ENCODE measurements at places on chromosomes 2 and 18.

GRCh38 chr2:217098435-217098834 lies 238.6 kb upstream of the TNP1 start:
- DNase-seq = no peak

DNA sequence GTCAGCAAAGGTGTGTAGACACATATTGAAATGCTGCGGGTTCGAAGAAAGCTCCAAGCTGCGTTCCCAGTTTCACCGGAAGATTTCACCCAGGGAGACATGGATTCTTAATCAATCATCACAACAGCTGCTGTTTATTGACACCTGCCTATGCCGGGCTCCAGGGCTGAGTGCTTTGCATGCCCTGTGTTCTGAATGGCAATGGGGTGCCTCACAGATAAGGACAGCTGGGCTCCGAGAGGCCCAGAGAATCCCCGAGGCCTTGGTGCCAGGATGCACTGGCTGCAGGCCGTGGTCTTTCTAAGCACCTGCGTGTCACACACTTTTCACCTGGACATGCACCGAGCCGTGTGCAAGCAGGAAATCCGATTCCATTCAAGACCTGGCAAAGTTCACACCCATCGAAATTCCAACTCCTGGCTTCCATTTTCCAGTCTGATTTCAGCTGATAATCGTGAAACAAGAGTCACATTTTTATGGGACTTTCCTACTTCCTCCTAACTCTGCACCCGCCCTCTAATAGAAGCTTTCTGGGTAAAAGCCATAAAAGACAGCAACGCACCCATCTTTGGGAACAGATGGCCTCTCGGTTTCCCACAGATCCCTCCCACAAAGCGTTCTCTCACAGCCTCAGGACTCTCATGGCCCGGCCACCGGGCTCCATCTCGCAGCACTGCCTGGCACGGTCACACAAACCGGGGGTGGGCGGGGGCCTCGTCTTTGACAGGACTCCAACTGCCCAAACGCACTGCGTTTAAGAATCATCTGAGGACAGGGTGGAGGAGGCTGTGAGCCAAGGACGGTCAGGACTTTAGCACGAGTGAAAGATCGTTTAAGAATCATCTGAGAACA lies 245.6 kb upstream of the SALL3 start:
- DNase-seq = no peak

DNA sequence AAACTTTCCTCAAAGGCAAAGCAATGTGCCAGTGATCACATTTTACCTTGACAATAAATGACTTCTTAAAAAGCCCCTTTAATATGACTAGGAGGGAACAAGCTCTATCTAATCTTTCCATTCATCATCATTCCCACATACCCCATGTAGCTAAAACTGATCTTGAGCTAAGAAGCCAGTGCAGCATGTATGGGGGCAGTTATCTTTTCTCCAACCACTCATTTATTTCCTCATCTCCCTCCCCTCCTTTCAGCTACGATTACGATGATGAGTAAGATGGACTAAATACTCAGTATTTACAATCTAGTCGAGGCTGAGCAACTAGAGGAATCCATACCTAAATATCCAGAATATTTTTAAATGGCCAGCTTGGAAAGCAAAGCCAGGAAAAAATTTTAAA lies 35.5 kb downstream of the PNO1 start:
- peak; percentile 34 for DNase-seq

DNA sequence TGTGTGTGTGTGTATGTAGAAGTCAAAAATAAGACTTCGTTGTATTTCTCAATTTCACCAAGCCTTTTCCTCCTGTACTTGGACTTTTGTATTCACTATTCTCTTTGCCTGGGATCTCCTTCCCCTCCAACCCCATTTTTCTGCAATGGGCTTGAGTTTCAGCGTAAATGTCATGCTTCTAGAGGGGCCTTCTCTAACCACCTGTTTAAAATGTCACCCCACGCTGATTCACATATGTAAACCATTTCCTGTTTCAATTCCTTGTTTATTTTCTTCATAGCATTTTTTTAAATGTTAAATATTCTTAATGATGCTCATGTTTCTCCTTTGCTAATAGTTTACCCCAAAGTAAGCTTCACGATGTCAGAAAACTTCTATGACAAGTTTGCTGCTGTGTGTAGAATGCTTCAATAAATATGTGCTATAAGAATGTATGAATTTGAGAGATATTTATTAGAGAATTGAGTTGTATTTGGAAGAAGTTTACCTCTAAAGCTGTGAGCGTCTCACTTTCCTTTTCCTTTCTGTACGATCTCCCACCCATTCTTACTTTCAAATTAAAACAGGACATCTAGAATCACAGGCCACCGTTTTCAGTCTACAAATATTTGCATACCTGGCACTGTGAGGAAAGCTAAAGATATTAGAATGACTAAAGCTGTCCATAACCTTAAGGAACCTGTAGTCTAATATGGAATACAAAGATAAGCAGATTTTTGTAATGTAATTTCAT lies 762.4 kb downstream of the LRRTM4 start:
- no peak for DNase-seq

DNA sequence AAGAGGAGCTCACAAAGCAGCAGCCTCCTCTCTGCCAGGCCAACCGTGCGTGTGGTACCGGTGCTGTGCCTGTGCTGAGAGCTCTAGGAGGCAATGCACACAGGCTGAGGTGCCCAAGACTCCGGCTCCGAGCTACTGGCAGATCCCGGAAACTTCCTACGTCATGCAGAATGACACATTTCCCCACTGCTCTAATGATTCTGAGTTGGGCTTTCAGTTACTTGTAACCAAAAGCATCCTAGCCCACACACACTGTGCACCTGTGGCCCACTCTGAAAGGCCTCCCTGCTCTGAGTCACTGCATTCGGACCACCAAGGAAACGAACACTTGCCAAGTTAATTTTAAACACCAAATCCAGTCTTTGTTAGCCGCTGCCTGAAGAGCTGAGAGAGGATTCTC lies 9.3 kb upstream of the RNU4ATAC start:
- DNase-seq = no peak

GRCh38 chr2:201925056-201925455 lies 108.6 kb upstream of the FZD7 start:
- DNase-seq = peak; percentile 11

- peak; percentile 21 for DNase-seq
Measured at GRCh38 chr18:49861659-49862058, 48.3 kb upstream of the ACAA2 start.

GRCh38 chr2:3465844-3466481 lies 53.4 kb downstream of the ADI1 start:
- no peak for DNase-seq

DNA sequence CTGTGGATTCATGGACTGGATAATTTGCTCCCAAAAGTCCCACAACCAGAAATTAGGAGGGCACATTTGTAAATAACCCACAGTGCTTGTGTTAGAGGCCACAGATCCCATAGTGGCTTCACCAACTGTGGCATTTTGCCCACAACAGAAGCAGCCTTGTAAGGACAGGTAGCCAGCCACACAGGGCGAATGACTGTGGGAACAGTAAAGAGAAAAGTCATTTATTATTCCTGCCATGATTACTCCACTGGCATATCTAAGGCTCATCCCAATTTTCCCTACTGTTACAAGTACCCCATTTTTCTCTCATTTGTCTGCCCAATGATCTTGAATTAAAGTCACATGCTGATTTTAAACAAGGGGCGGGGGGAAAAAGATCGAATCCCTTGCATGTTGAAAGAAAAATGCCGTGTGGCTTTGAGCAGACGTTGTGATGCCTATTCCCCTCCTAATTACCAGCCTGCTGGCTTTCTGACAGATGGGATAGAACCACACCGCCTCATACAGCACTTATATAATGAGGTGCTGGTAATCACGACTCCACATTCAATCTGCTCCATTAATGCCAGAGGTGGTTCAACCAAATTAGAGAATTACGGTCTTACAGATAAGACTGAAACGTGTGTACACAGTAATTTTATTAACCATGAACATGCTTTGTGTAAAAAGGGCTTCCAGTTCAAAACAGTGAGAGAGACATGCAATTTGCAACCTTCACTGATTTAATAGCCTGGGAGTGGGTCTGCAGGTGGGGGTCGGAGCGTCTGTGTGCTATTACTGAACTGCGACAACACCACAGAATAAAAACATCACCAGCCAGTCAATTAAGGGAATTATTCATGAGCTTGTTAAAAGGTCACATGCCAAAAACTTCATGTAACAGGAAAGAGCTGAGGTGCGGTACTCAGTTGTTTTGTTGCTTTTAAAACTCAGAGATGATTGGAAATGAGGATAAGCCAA lies 196.0 kb downstream of the TMEM163 start:
- no peak for DNase-seq

GRCh38 chr18:42305869-42306593 lies 351.0 kb downstream of the PIK3C3 start:
- no peak for DNase-seq

DNA sequence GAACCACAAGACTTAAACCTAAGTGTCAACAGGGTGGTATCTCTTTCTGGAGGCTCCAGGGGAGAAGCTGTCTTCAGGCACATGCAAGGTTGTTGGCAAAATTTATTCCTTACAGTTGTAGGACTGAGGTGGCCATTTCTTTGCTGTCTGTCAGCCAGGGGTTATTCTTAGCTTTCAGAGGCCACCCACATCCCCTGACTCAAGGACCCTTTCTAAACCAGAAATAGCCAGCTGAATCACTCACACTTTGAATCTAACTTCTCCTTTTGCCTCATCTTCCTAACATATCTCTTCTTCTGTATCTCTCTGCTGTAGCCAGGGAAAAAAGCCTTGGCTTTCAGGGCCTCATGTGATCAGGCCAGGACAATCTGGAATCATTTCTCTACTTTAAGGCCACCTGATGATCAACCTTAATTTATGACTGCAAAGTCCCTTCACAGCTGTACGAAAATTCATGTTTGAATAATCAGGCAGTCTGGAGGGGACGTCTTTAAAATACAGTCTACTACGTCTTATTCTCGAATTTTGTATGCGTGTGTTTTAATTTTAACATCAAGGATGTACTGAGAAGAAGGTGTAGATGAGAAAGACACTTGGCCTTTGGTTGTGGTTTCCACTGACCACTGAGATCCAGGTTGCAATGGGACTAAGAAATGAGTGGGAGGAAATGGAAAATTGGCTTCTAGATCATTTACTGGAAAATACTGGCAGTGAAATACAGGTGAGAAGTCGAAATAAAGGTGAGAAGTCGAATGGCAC lies 90.4 kb downstream of the DOCK10 start:
- peak; percentile 62 for DNase-seq

- no peak for DNase-seq
Measured at GRCh38 chr2:127672341-127673224, 2.7 kb downstream of the LIMS2 start.

DNA sequence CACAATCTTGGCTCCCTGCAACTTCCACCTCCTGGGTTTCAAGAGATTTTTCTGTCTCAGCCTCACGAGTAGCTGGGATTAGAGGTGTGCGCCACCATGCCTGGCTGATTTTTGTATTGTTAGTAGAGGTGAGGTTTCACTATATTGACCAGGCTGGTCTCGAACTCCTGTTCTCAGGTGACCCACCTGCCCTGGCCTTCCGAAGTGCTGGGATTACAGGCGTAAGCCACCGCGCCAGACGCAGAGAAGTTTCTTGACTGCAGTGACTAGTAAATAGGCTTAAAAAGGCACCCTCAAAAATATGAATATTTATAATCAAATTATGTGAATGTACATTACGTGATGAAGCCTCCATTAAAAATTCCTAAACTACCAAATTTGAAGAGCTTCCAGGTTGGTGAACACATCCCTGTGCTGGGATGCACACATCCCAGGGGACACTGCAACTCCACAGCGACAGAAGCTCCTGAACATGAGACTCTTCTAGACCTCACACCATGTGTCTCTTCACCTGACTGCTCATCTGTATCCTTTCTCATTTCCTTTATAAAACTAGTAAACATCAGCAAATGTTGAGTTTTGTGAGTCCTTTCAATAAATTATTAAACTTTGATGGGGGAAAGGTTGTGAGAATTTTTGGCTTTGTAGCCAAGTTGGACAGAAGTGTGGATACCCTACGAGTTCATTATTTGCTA lies 203.3 kb upstream of the SPOPL start:
- DNase-seq = no peak

DNA sequence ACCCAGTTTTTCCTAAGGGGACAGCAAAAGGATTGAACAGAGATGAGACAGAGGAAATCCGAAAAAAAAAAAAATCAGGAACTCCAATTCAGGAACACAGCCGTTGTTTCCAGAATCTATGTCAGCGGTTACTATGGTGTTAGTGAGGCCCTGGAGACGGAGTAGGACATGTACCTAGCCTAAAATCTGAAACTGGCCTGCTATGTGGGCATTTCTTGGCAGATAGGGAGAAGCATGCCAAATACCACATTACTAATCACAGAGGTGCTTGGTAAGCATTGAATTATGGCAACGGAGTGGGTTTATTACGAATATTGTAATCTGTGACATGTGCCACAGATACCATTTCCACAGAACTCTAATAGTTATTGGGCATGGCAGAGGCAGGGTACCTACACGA lies 530.6 kb downstream of the CCDC85A start:
- DNase-seq = no peak

DNA sequence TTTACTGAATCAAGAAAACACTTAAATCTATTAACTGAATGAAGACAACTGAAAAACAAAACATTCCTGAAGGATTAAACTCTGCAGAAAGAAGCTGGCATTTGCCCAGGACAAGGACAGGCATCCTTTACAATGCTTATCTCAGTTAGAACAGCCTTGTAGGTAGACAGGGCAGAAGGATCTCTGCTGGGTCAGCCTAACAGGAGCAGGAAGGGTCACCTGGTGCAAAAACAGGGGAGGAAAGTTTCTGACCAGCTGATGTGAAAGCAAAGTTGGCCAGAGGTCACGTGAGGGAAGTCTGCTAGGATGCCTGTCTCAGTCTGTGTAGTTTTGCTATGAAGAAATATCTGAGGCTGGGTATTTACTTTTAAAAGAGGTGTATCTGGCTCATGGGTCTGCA lies 348.6 kb downstream of the ANAPC1 start:
- DNase-seq = no peak

DNA sequence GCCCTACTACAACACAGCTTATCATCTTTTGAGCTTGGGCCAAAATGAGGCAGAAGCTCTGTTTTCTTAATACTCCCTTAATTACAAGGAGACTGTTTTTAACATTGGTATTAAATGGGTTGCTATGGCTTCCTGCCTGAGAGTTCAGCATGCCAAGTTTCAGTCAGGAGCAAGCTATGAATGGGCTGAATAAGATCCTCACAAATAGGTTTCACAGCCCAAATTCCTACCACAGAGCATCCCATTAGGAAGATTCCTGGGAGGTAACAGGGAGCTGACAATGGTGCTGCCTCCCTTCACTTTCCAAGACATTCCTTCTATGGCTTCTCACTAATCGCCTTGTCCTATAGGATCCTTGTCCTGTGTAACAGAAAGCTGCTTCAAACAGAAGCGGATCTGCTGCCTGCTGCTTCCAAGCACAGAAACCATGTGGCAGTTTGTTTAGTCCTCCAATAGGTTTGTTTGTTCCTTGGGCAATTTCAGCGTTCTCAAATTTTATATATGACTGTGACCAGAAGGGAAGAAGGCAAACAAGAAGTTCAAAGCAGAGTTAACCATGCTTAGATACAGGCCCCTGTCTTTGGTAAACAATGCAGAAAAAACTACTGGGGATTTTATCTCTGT lies 70.9 kb downstream of the NCKAP5 start:
- DNase-seq = no peak
